Hematopoietic multipotent progenitor cell treated with erythropoietin and hydrocortisone succinate and interleukin-3 and kit ligand, for 15 days (in vitro differentiated cells): ENCODE measurements at places on chromosomes 2 and 18.

DNA sequence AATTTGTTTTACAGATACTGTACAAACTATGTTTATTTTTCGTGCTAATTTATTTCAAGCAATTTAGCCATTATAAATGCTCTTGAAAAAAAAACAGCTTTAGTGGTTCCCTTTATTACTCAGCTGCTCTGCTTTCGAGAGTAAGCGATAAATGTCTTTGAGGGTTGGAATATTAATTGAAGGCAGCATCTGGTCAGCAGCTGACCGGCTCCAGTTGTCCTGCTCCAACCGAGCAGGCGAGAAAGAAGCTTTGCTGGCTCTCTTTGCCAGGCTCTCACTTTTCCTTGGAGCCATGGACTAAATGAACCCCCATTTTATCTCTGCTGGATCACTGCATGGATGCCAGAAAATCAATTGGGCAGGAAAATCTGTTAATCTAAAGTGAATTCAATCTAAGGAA lies 147.4 kb downstream of the LNPK start:
- DNase-seq, result no peak

DNA sequence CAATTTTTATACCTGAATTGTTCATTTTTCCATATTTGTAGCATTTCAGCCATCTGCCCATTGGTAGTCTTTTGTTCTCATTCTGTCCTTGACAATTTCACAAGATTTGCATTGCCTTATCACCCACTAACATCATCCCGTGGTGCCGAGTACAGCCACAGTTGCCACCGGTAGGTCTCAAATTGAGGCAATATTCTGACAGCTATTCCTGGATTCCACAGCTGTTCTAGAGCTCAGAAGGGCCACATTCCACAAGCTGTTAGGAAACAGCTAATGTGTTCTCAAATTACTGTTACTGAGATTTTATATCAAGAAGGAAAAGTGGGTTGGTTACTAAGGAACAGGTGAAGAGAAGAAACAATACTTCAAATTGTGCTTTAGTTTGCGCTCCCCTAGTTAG lies 178.8 kb downstream of the RPRM start:
- DNase-seq, result no peak

- DNase-seq, result no peak
Measured at GRCh38 chr2:234163510-234164045, 113.1 kb downstream of the SPP2 start.

DNA sequence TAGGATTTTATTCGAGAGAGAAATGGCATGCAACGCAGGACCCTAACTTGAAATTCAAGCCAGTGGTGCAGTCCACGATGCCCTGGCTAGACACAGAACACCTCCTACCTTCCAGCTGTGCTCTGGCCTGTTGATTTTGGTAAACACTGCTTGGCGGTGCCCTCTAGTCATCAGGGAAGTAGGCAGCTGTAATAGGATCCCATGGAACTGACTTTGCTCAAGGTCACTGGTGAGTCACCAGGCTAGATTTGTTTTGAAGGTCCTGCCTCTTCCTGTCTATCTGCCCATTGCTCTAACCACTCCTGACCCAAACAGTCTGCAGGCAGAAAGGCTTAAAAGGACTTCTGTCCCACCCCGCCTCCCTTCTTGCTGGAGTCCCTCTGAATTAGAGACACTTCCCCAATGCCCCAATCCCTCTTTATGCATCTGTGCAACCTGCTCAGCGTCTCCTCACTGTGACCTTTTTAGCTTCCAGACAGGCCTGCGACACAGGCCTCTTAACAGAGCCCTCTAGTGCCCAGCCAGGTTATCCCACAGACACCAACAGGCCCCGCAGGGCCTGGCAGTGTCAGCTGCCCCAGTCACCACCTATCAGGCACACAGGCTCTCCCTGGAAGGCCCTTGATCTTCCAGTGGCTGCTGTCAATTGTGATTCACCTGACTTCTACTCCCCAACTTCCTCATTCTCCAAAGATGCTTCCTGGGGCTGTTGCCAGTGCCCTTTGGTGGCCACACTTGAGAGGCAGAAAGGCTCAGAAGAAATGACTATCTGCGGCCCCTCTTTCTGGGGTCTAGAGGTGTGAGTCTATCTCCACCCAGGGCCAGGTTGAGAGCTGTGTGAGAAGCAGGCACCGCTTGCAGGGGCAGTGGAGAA lies 5.2 kb downstream of the TMEM127 start:
- DNase-seq, result peak; percentile 23

DNA sequence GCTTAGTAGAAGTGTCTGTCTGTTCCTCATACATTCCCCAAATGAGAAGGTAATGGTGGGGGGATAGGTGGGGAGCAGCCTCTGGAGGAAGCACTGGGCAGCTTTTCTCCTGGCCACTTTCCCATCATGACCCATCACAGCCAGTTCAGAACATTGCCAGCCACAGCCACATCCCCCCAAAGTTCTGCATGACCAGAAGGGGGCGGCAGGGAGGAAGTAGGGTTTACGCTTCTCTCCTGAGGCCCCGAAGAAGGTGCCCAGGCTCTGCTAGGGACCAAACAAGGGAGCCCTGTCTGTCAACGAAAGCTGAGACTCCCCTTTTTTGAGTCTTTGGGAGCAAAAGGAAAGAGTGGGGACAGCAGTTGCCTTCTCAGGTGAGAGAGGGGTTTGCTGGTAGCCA lies 7.7 kb downstream of the IGFBP5 start:
- DNase-seq, result no peak

GRCh38 chr18:33900638-33901037 lies 322.6 kb downstream of the ASXL3 start:
- no peak for DNase-seq

DNA sequence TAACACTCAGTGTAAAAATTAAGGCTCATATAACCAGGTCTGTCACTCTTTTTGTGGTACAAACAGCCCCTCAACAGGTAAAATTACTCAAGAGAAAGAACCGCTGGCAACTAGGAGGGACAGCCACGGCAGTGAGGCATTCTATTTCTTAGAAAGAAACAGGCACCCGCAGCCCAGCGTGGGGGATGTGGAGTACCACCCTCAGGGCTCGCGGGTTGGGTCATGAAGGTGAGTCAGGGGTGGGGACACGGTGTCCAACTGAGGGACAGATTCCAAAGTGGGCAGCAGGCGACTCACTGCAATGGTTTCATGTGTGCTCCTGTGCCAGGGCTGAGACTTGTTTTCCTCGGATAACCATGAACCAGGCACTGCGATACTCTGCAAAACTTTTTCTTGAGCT lies 129.4 kb downstream of the DTNB start:
- no peak for DNase-seq

- DNase-seq, result no peak
Measured at GRCh38 chr18:55246278-55246677, 287.0 kb upstream of the CCDC68 start.

DNA sequence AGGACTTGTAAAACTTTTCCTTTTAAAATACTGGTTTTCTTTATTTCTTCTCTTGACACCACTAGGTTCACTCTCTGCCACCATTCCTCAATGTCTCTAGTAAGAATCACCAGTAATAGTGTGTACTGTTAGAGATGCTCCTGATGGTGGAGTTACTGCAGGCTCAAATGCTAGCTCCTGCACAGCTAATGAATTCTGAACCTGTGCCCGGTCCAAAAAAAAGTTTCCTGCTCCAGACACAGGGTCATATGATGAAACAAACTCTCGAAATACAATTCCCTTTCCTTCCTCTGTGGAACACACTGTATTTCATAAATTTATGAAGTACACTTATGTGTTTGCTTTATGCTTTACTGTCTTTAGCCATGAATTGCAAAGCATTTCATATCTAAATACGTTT lies 19.2 kb downstream of the PMS1 start:
- DNase-seq, result no peak

- no peak for DNase-seq
Measured at GRCh38 chr2:170495896-170496295, 219.2 kb upstream of the SP5 start.
